CD14-positive monocyte (primary cell): ENCODE measurements at places on chromosomes 5 and 9. TPM values are rescaled to one million over a fixed set of nuclear protein-coding genes. Genes with fewer than 3 reads are reported as not detected.

- H3K27ac ChIP-seq: peak overlapping the region; percentile 62
- peak overlapping the region; percentile 49 for H3K4me3 ChIP-seq
- H3K27me3 ChIP-seq: no peaks in the 10 kb centered on the region
- peaks cover 15% of the 10 kb centered on the region for H3K36me3 ChIP-seq
Observed at GRCh38 chr9:91411096-91411771, 12.4 kb downstream of the NFIL3 start.

The BTNL9 gene
- polyA plus RNA-seq: not detected

DNA sequence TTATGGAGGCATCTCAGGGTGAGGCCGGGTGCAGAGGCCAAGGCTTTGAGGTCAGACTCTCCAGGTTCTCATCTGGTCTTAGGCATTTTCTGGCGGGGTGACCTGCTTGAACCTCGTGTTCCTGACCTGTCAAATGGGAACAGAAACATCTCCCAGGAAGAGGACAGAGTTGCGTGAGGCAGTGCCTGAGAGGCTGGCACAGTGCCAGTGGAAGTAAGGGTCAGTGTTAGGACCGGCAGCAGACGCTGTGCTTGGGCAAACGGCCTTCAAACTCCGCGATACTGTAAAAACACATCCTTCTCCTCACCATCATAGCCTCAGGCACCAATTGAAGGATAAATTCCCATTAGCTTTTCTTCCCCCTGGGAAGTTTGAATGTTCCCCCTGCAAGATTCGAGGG lies 55.6 kb upstream of the FCN2 start:
- no peaks in the 10 kb centered on the region for H3K27me3 ChIP-seq
- H3K4me3 ChIP-seq: no peak overlapping the region
- DNase-seq: no peak
- no peaks in the 10 kb centered on the region for H3K36me3 ChIP-seq
- no peaks in the 10 kb centered on the region for H3K4me1 ChIP-seq

GRCh38 chr9:4464911-4465513 lies 25.3 kb upstream of the SLC1A1 start:
- DNase-seq: no peak
- H3K27ac ChIP-seq: no peak overlapping the region
- H3K4me3 ChIP-seq: no peak overlapping the region
- H3K4me1 ChIP-seq: no peaks in the 10 kb centered on the region

The CDH18 gene
- polyA plus RNA-seq: not detected

DNA sequence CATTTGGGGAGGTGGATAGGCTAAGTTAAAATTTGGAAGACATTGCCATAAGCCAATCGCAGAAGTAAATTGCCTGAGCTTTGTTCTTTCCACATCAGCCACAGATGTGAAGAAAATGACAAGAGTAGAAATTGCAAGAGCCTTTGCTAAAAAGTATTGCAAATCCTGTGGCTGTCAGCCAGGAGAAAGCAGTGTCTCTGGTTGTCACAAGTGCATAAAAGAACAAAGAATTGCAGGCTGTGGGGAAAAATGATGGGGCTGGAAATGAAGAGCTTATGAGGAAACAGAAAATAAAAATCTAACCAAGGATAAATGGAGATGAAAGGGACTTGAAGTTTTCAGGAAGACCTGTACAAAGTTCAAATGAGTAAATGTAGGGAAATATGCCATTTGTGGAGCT lies 344.8 kb downstream of the CSNK1G3 start:
- no peak overlapping the region for H3K4me3 ChIP-seq

DNA sequence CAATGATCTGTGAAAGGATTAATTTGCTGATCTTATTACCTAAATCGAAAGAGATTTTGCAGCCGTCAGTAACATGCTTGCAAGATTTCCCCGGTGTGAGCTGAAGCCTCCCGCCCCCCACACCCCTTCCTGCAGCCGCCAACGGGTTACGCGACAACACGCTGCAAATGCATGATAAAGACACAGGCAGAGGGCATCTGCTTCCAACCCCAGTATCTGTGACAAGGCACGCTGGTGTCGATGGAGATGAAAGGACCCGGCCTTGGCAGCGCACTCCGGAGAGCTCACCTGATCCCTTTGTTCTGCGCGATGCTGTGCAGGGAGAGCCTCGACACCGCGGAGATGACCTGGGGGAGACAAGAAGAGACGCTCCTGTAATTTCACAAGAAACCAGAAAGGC lies 122.9 kb upstream of the SARDH start:
- no peak overlapping the region for H3K4me3 ChIP-seq
- no peaks in the 10 kb centered on the region for H3K27me3 ChIP-seq
- H3K4me1 ChIP-seq: peaks cover 55% of the 10 kb centered on the region
- no peak for DNase-seq
- peak overlapping the region; percentile 95 for H3K27ac ChIP-seq

- DNase-seq: peak; percentile 17
- peak overlapping the region; percentile 85 for H3K27ac ChIP-seq
- H3K36me3 ChIP-seq: no peaks in the 10 kb centered on the region
- H3K27me3 ChIP-seq: no peaks in the 10 kb centered on the region
Observed at GRCh38 chr5:72815580-72816283, 729 bp upstream of the TNPO1 start.

GRCh38 chr5:50763846-50764245 lies 97.4 kb downstream of the PARP8 start:
- DNase-seq: no peak
- no peak overlapping the region for H3K27ac ChIP-seq
- no peak overlapping the region for H3K4me3 ChIP-seq

The OMD gene
- polyA plus RNA-seq: not detected
